ENCODE measurements at places on chromosomes 3 and 15.

DNA sequence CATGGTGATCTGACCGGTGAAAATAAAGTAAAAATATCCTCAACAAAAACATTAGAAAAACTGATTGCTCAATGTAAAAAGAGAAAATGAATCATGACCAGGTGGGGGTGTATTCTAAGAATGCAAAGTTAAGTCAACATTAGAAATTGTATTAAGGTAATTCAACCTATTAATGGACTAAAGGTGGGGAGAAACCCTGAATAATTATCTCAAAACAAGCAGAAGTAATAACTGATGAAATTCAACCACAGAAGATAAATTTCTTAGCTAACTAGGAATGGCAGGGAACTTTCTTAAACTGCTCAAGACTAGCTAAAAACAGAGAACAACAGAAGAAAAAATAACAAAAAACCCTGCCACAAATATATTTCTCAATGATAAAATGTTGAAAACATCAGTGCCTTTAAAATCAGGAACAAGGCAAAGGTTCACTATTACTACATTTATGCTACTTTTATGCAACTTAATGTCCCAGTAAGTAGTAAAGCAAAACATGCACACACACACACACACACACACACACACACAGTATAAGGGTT is 204.4 kb upstream of the THBS1 start:
- DNase-seq: no peak

- DNase-seq: no peak
Observed at GRCh38 chr3:129522953-129523352, 5.5 kb upstream of the RHO start.

DNA sequence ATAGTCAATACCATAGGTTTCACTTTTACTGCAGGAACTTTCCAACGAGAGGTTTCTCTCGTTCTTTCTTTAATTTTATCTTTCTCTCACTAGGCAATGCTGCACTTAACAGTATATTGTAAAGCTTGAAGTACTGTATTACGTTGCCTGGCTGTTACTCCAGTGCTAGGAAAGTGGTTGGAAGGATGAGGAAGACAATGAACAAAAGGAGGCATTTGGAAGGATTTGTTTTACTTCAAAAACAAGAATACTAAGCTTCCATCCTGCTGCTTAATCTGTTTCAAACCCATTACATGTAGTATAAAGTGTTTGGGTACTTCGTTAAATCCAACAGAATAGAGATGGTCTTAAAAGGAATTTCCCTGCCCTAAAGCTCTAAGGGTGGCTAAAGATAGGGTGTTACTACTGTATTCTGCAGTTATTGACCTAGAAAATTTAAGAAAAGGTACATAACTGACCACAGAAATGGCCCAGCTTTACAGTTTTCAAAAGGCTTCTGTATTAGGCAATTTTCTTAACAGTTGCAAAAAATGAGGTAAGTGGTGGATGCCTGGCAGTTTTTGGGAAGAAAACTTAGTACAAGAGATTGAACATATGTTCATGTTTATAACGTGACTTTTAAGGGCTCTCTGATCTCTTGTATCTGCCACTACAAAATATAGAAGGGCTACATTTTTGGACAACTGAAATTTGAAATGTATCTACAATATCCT is 785 bp upstream of the IFT57 start:
- DNase-seq: no peak

GRCh38 chr3:51429138-51429537 is 38.1 kb downstream of the RBM15B start:
- DNase-seq: no peak

- no peak for DNase-seq
Observed at GRCh38 chr3:17175187-17175807, 290.5 kb downstream of the PLCL2 start.

DNA sequence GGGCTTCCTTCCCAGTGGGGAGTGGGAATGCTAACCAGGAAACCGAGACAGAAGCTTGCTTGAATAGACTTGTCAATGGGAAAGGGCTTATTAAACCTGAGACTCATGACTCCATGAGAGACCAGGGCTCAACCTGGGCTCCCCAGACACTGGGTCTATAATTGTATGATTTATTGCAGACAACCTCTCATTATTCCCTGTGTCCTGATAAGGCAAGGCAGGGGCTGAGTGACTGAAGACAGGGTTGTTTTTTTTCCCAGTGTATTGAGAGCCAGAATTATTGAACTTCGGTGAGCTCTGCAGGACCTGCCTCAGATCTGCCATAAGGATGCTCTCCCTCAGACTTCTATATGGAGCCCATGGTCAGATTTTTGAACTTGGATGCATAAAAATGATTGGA is 79.5 kb upstream of the KLHL25 start:
- no peak for DNase-seq

DNA sequence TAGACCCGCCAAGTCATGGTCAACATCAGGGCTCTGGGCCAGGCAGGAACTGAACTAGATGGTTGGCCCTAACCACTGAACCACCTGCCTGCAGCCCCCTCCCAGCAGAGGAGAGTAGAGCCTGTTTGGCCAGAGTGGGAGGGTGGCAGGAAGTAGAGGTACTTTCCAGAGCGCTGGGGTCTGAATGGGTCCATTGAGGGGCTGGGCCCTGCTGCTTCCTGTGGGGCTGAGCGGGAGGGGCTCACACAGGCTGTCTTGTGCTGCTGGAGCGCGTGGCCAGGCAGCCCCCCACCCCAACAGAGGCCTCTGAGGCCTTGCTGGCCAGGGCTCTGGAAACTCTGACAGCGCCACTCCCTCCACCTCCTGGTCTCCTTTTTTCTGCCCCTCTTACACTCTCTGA is 17.4 kb downstream of the CSPG4 start:
- no peak for DNase-seq

DNA sequence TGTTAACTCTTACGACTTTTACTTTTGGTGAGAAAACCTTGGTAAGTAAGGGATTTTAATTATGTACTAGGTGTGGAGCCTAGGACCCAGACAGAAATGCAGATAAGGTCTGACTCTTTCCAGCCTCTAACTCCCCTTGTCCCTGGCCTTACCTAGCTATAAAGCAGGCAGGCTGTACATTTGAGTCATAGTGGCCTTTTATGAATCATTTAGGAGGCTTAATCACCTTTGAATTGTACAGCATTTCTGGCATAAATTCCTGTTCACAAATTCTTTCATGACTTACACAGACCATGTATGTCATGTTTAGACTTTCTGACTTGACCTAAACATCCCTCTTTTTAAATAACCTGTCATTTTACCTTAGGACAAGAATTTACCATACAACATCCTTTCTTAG is 47.4 kb downstream of the CHCHD4 start:
- DNase-seq: no peak

DNA sequence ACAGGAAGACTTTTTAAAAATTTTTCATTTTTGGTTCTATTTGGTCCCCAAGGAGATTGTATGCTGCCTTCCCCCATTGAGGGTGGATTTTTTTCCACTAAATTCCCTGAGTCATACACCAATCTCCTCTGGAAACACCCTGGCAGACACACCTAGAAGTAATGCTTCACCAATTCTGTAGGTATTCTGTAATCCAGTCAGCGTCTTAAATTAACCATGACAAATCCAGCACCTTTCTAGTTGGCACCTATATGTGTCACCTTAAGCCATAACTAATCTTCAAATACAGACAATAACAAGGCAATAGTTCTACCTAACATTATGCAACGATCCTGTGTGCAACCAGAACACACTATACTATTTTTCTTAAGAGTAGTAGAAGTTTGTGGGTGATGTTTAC is 459.1 kb upstream of the NDN start:
- no peak for DNase-seq

GRCh38 chr3:18334837-18335601 is 90.1 kb downstream of the SATB1 start:
- DNase-seq: no peak

DNA sequence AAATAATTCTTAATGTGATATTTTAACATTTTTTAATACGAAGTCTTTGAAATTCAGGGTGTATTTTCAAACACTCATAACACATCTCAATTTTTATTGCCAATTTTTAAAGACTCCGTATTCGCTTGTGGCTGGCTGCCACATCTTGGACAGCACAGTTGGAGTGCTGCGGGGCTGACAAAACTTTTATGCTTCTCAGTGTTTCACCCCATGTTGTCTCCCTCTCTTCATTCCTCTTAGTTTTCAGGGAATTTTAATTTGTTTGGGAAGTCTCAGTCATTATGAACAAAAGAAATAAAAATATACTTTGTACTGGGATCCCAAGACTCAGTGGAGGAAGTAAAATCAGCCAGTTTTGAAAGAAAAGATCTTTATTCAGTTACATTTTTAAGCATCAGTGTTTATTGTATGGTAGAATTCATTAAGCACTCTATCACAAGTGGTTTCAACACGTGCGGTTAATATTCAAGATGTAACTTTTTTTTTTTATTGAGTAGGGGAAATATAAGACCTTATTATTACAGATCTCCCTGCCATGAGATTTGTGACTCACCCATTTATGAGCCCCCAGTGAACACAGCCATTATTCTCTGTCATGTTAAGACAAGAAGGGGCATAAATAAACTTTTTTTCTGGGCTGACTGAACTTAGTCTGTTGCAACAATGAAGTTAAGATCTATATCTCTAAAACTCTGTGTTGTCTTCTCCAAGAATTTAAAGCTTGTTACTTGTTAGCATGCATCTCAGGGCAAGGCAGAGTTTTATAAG is 26.8 kb downstream of the KAT2B start:
- DNase-seq: no peak

GRCh38 chr3:182710557-182711157 is 82.6 kb upstream of the ATP11B start:
- DNase-seq: no peak

DNA sequence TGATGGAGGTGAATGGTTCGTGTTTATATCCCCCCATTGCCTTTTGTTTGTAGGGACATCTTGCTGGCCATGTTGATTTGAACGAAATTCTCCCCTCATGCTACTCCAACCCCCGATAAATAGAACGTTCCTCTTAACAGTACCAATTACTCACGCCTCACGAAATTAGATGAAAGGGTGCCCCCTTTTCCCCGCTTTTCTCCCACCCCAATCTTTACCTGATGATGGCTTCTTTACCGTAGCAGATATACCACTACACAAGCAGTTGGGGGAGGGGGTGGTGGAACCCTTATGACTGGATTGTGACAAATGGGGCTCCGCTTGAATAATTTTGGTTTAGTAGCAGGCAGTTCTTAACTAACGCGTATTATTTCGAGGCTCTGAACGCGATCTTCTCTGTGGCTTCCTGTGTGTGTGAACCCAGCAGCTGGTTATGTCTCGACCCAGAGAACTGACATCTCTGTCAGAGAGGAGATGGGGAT is 1.1 kb downstream of the PIAS1 start:
- DNase-seq: peak; percentile 24

GRCh38 chr3:195003893-195004289 is 267.1 kb downstream of the XXYLT1 start:
- no peak for DNase-seq

DNA sequence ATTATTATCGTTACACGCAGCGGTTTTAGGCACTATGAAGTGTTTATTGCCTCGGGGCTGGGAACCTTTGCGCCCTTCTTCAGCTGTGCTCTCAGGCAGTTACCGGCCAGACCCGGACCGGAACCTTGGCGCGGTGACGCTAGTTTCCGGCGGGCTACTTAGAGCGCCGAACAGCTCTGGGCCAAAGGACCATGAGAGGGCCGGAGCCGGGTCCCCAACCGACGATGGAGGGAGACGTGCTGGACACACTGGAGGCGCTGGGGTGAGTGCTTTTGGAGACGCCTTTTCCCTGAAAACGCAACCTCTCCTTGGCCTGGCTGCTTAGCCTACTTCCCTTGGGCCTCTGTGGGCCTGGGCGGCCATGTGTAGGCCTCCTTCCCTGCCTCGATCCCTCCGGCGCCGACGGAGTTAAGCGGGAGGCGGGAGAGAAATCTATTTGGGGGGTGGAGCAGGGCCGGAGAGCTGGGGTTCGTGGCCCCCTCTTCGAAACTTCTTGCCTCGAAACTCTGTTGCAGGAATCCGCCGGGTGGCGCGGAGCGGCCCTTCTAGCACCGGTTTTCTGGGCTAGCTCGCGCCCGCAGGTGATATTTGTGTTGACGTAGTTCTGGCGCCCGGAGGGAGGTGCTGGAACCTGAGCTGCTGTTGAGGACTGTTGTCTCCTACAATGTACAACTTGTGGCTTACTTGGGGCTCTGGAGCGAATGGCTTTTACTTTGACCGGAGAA is at the start of gene FAM98B:
TSS of gene FAM98B (plus strand) at position 157 of the 725 bp plus-strand sequence. CDS start at position 192, 35 bp downstream.
- DNase-seq: peak; percentile 75

DNA sequence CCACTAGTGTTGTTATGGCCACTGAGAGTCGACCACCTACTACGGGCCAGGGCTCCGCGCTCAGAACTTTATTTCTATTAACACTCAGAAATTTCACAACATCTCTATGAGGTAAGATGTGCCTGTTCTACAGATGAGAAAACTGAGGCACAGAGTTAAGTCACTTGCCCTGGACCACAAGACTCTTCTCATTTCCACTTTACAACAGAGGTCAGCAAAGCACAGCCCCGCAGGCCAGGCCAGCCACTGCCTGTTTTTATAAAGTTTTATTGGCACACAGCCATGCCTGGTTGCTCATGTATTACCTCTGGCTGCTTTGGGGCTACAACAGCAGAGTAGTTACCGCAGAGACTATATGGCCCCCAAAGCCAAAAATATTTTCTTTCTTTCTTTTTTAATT is 503.6 kb downstream of the SHQ1 start:
- no peak for DNase-seq

- DNase-seq: no peak
Observed at GRCh38 chr15:76979996-76980520, 14.9 kb upstream of the PSTPIP1 start.
